ENCODE measurements at places on chromosomes 7 and 10.
A peak's percentile ranks its signal among the peaks of the same experiment; 100 is the strongest.

DNA sequence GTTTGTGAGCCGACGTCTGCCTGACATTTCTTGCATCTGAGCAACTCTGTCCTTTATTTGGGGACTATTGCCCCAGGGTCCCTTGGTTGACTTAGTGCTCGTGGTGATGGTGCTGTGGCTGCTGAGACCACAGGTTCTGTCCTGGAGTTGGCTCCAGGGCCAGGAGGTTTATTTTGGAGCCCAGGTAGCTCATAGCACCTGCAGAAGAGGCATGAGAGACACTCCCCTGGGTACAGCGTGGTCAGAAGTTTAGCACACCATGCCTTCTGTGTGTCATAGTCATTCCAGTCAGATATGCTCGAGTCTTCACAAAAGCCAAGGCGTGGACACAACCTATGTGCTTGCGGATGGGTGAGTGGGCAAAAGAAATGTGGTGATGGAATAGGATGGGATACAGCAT, 496.9 kb downstream of the TCERG1L start:
- no peak for DNase-seq

DNA sequence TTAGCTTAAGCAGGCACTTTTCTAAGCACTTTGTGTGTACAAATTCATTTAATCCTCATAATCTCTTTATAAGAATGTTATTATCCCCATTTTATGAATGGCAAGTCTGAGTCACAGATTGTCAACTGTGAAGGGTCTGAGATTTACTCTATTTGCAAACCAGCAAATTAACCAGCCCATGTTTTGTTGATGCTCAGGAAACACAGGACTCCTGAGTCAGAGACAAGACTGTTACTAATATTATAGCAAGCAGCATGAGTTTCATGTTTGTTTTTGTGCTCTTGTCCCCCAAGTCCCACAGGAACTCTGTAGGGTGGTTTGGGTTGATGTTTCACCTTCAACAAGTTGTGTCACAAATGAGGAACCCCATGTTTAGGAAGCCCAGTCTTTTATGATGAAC, 182.0 kb upstream of the PPP1R3A start:
- no peak for DNase-seq

GRCh38 chr7:33952824-33953223, 47.5 kb downstream of the BMPER start:
- no peak for DNase-seq

DNA sequence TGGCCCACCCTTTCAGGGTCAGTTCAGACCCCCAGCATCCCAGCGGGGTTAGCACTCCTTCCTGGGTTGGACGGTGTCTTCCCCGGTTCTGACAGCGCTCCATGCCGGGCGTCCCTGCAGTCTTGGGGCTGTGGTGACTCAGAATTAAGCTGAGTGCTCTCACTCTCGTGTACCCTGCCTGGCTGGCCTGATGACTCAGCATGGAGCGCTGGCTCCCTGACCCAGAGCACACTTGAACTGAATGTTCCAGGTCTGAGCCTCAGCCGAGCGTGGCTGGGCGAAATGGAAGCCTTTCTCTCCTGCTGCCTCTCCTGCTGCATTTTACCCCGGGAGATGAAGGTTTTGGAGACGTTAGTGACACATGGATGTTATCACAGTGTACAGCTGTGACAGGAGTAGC, 7.1 kb downstream of the BAG3 start:
- DNase-seq, result peak; percentile 68

GRCh38 chr7:100609958-100610357, 2.4 kb upstream of the MOSPD3 start:
- no peak for DNase-seq

GRCh38 chr10:59633063-59633462, 76.6 kb downstream of the SLC16A9 start:
- no peak for DNase-seq

- no peak for DNase-seq
These were observed 423.2 kb upstream of the PCDH15 start for GRCh38 chr10:55224007-55224781.
